ENCODE measurements at places on chromosomes 7 and 10.

DNA sequence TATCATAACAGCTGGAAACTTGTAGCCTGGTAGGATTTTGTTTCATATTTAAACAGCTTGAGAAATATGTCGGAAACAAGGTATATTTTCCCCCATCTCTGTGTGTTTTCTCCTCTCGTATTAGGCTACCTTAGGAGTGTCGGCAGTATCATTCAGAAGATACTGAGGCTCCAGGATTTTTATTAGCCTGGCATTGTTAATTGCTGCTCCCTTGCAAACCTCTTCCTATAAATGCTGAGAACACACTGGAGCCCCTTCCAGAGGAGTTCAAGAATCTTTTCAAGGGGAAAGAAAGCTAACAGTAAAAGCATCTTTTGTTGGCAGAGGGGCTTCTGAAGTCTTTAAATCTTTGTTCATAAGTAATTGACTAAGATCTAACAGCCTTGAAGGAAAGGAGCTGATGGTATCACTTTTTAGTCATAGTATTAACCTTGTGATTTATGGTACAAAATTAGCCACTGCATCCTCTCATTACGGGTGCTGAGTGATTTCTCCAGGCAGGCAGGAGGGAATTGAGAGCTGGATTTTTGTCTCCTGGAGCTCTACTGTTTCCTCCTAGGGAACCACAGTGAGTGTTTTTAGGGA is 998.7 kb downstream of the LRMDA start:
- DNase-seq = no peak

DNA sequence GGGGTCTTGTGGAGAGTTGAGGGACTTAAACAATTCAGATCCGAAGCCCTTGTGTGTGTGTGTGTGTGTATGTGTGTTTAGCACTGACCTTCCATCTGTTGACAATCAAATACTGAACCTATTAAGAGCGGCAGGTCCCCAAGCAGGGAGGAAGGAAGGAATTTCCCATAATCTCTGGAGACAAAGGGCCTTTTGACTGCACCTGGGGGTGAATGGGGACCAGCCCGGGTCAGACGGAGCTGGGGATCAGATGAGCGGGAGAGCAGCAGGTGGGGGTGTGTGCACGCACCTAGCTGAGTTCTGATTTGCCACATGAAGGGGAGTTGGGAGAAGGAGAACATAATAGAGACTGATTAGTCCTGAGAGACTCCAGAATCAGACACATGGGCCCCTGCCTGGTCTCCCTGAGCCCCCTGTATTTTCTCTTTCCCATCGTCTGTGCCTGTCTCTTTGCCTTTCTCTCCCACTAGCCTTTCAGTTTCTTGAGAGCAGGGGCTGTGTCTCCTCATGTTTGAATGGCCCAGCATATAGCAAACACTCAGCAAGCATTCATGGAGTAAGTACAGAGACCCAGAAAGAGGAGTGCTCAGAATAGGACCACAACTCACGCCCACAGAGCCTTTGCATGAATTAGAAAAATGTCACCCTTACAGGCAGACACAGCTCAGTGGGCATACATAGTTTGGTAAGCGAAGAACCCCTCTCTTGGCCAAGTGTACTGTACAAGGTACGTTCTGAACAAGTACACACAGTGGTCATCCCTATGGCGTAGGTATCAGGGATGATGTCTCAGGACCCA is 288.3 kb upstream of the HABP2 start:
- DNase-seq = no peak

GRCh38 chr10:17872191-17873091 is 63.3 kb downstream of the MRC1 start:
- no peak for DNase-seq

GRCh38 chr7:156376317-156376716 is 264.3 kb upstream of the RNF32 start:
- DNase-seq = no peak

- DNase-seq = no peak
These were observed 23.3 kb upstream of the RHOBTB1 start for GRCh38 chr10:60967260-60967659.

GRCh38 chr7:99393355-99394187 is 14.8 kb downstream of the PDAP1 start:
- DNase-seq = no peak

GRCh38 chr7:131897016-131897789 is 340.8 kb upstream of the PODXL start:
- no peak for DNase-seq

DNA sequence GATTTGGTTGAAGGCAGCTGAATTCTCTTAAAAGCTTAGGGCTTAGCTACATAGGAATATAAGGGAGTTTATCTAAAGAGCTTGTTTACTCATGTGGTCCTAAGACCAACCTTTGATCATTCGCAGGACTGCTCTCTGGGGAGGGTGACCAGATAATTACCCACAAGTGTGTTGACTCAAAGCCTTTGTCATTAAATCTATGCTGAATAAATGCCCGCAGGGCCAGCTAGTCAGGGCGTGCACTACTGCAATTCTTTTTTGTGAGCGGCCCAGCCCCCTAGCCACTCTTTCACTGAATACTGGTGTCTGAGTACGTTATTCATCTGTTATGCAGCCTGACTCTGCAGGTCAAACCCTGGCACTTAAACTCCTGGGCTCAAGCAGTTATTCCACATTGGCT is 69.6 kb downstream of the AKAP9 start:
- no peak for DNase-seq
